Testis (tissue), 5 donors: ENCODE measurements at places on chromosomes 3 and 15. TPM values are rescaled to one million over a fixed set of nuclear protein-coding genes. Genes with fewer than 3 reads are reported as not detected.

Gene C3orf49
- total RNA-seq: 0.93 TPM

Gene VWA5B2
- 17.6 TPM for total RNA-seq

GRCh38 chr3:117600666-117601065 lies 891.1 kb downstream of the TUSC7 start:
- no peak for DNase-seq

Gene SKOR1
- 1.1 TPM for total RNA-seq

DNA sequence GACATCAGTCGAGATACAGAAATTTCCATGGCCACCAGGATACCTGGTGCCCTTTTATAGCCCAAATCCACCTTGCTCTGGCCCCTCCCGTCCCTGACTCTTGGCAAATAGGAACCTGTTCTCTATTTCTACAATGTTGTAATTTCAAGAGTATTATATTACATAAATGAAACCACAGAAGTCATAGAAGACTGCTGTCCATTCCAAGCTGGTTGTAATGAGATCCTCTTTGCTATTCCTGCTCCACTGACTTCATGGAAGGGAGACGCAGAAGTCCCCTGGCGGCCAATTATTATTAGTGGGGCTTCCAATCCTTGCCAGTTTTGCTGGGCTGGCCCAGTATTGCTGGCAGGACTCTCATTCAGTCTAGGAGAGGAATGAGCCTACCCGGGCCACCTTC lies 26.6 kb downstream of the DCP1A start:
- DNase-seq: no peak

DNA sequence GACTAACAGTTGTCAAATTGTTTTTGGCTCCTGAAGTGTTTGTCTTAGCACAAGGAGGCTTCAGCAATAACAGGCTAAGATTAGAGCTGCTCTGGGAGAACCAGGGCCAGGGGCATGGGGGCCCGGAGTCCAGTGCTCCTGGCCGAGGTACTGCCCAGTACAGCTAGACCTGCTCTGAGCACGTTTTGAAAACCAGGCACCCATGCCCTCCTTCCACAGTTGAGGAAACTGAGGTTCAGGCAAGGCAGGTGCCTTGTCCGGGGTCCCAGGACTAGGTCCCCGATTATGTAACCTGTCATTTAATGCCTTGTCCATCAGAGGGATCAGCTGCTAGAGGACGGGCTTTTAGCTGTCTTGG lies 19.2 kb downstream of the KBTBD13 start:
- DNase-seq: no peak

Gene SI
- 2.8 TPM for total RNA-seq

DNA sequence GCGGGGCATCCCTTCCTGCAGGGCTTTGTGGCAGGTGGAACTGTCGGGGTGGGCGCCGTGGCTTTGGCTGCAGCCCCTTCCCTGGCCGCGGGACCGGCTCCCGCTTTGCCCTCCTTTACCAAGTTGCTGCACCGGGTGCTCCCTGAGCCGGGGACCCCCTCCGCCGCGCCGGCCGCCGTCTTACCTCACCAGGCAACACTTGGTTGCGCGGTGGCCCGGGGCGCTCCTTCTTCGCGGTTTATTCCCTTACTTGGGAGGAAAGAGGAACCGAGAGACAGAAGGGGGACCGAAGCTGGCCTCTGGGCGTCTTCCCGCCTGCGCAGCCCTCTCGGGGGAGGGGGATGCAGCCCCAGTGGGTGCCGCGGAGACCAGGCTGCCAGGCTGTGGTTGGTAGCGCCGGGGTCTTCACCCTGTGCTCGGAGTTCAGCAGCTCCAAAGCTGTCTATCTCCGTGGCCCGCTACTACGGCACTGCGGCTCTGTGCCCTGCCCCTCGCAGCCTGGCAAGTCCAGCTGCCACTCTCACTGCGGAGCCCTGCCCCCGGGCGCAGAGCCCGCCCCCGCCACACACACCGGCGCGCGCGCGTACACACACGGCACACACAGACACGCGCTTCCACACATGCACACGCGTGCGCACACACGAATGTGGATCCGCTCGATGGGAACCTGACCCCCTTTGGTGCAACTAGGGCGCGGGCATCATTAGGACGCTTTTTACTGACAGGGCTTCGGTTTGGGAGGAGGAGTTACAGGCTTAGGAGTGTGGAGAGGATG lies at the start of gene DGKG:
Gene DGKG, minus strand, starts transcription at position 473 of the 775 bp plus-strand sequence. CDS start 41,775 bp downstream, outside the sequence.
- DNase-seq: peak; percentile 49

DNA sequence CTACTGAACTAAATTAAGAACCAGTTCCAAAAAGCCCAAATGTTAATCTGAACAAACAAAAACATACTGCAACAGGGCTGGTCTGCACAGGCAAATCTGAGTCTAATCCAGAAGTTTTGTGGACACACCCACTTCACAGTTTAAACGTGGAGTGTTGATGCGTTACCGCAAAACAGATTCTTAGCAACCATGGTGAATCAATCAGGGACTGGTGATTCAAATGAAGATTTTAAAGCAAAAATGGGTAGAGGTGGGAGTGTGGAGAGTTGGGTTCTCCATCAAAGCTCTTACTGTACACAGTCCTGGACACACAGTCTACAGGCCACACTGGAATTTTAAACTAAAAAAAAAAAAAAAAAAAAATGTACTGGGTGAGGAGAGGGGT lies 5.2 kb downstream of the ANXA2 start:
- DNase-seq: no peak

Gene ITIH3
- 6.3 TPM for total RNA-seq

- no peak for DNase-seq
Measured at GRCh38 chr15:88920186-88920891, 7.2 kb upstream of the MFGE8 start.

DNA sequence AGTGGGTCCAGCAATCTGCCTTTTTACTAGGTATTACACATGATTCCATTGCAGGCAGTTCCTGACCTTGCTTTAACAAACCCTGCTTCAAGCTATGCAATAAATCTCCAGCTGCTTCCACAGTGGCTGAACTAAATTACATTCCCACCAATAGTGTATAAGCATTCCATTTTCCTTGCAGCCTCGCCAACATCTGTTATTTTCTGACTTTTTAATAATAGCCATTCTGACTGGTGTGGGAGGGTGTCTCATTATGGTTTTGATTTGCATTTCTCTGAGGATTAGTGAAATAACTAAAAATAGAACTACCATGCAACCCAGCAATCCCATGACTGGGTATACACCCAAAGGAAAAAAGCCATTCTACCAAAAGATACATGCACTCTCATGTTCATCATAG lies 36.4 kb upstream of the DNAJC13 start:
- no peak for DNase-seq

Gene SNTN
- not detected for total RNA-seq

GRCh38 chr3:79154865-79155264 lies 612.9 kb downstream of the ROBO1 start:
- DNase-seq: no peak

Gene BUB1B
- 66.2 TPM for total RNA-seq

Gene MYO1E
- 22.5 TPM for total RNA-seq

DNA sequence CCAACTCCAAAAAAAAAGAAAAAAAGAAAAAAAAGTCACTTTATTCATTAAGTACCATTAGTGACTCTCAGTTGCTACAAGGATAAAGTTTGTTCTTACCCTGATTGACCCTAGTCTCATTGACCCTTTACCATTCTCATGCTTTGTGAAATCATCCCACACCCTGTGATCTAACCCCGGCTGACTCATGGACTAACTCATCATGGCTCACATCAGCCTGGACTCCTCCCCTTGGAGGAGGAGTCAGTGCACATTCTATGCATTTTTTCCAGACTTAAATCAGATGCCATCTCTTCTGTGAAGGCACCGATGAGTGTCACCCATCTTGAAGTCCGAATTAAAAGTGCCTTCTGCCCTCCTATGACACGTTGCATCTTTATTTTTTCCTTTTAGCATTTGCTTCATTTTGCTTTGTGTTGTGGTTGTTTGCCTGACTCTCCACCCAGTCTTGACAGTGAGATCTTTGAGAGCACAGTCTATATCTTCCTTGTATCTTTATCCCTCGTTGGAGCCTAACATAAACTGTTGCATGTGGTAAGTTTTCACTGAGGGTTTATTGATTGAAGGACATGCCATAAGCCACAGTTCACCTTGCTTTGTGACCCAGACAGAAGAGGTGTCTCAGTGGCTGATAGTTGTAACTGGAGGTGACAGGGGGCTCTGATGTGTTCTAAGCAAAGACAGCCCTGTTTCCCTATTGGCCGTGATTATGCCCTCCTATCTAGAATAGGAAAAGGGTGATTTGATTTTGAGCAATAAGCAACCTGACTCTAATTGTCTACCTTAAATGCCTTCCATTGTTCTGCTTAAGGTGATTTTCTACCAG lies 72.1 kb downstream of the IL1RAP start:
- no peak for DNase-seq

- DNase-seq: no peak
Measured at GRCh38 chr15:76078285-76078877, 18.6 kb downstream of the TMEM266 start.

DNA sequence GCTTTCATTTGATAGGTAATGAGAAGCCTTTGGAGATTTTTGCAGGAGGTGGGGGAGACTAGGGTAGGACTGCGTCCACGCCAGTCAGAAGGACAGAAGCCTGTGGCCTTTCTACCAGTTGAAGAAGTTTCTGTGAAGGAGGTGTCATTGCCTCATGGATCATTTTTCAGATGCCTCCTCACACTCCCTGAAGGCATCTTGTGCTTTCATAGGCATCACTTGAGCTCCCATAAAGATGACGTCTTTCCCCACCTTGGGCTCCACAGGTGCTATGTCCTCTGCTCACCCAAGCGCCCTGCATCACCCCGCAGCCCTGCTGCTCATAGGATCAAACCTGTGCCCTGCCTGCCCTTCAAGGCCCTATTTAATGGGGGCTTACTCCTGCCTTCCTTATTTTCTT lies 7.5 kb upstream of the ITGA11 start:
- no peak for DNase-seq

DNA sequence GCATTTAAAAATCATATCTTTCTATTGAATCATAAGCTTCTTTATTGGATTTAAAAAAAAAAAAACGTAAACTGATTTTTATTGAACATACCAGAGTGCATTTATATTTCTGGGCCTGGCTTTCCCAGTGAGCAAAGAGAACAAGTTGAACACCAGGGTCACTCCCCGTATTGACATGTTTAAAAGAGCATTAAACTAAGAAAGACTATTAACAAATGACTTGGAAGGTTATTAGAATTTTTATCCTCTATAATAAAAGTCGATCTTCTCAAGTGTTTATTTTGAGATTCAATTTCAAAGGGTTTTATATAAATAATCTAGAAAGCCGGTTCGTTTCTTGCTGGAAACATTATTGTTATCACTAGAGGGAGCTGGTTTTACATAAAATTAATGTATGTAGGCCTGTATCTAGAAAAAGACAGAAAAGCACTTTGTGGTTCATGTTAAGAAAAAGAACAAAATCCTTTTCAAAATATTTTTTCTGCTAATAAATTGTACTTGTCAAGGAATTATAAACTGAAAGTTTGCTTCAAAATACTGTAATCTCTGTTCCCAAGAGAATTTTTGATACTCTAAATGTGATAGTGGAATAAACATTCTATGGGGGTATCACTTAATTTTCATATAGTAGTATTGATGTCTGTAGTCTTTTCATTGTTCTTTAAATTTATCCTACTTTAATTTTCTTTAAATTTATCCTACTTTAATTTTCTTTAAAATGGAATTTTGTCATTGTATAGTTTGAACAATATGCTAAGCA lies 321.8 kb upstream of the MME start:
- no peak for DNase-seq

Gene ZNF662
- 23.5 TPM for total RNA-seq

Gene STAB1
- total RNA-seq: 58.6 TPM

- DNase-seq: no peak
Measured at GRCh38 chr3:52319921-52320595, 3.9 kb downstream of the DNAH1 start.

DNA sequence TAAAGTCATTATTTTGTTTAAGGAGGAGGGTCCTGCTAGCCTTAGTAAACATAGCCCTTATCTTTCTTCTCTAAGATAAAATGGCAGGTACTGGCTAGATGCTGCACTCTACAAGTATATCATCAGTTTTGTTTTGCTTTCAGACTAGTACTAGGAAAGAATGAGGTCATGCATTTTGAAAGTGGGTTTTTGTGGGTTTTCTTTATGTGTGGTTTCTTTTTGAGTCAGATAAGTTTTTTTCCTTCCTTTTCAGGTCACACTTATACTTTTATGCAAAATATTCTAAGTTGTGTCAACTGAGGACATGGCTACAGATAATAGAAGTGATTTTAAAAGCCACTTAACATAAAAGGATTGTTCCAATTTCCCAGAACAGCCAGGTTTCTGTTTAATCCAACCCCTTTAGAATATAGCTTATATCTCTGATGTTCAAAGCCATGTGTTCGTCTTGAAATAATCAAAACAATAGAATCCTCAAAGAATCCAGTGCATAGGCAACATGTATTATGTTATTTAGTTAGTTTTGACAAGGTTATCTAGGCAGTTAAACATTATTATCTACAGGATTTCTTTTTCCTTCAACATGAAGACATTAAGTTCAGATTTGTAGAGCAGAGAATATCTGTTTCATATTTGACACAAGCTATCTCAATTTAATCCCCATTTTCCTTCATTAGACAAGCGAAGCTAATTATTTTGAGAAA lies 406.2 kb downstream of the RBMS3 start:
- no peak for DNase-seq

GRCh38 chr15:62334536-62334935 lies 169.5 kb upstream of the C2CD4B start:
- DNase-seq: no peak

DNA sequence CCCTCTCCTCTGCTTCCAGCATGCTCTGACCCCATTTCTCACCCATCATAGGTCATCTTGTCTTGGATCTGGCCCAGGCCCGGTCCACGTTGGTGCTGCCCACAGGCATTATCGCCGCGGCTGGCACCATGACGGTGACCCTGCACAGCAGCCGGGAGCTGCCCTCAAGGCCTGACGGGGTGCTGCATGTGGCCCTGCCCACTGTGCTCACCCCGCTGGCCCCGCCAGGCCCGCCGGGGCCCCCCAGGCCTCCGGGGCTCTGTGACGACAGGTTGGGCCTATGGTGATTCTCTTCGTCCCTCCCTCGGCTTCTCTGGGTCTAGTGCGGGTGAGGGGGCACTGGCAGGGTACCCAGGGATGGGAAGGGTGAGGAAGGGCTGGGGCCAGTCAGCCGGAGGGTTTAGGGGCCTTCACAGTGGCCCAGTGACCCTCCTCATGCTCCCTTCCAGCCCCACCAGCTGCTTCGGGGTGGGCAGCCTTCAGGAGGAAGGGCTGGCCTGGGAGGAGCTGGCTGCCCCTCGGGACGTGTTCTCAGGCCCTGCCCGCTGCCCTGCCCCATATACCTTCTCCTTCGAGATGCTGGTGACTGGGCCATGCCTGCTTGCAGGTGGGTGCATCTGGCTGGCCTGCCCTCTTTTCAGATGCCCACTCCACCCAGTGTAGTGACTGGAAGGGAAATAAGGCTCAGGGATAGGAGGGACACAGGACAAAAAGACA lies 3.9 kb downstream of the VWA5B2 start:
- DNase-seq: no peak

DNA sequence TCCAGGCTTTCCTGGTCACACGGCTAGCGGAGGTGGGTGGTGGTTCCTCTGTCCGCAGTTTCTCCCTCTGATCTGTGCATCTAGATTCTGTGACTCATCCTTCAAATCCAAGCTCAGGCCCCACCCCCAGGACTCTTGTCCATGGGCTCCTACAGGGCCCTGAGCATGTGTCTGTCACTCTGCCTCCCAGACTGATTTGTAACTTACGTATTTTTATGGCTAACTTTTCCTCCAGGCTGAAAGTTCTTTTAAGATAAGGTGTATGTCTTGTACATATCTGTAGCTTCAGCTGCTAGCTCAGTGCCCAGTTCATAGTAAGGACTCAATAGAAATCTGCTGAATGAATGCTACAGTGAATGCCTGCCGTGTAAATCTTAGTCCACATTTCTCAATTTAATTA lies 8.0 kb downstream of the ESYT3 start:
- DNase-seq: no peak

Gene ZNF774
- 8.7 TPM for total RNA-seq

- DNase-seq: no peak
Measured at GRCh38 chr3:8647137-8647985, 2.8 kb upstream of the SSUH2 start.
